ENCODE measurements at places on chromosomes 2 and 18. TPM values are rescaled to one million over a fixed set of nuclear protein-coding genes. Genes with fewer than 3 reads are reported as not detected.

Gene SERPINB13
- total RNA-seq: not detected

Gene MFSD2B
- total RNA-seq: 1.0 TPM

Gene AGPS
- 25.8 TPM for total RNA-seq

Gene LIMS2
- 62.5 TPM for total RNA-seq

Gene TBR1
- not detected for total RNA-seq

Gene MC2R
- not detected for total RNA-seq

Gene ALS2
- total RNA-seq: 13.2 TPM

Gene FOXI3
- total RNA-seq: not detected

Gene TLX2
- total RNA-seq: not detected

Gene INHBB
- total RNA-seq: 0.30 TPM

Gene NCL
- total RNA-seq: 338 TPM

Gene MARCHF4
- total RNA-seq: not detected

Gene IHH
- not detected for total RNA-seq

Gene CDKL4
- 0.85 TPM for total RNA-seq

Gene TUBA3D
- total RNA-seq: not detected

Gene CD207
- total RNA-seq: not detected

Gene MYO7B
- total RNA-seq: 34.8 TPM

Gene CFAP65
- total RNA-seq: not detected

Gene EVX2
- not detected for total RNA-seq

Gene CTAGE1
- total RNA-seq: not detected
